ENCODE measurements at places on chromosomes 3 and 15.
A peak's percentile ranks its signal among the peaks of the same experiment; 100 is the strongest.

DNA sequence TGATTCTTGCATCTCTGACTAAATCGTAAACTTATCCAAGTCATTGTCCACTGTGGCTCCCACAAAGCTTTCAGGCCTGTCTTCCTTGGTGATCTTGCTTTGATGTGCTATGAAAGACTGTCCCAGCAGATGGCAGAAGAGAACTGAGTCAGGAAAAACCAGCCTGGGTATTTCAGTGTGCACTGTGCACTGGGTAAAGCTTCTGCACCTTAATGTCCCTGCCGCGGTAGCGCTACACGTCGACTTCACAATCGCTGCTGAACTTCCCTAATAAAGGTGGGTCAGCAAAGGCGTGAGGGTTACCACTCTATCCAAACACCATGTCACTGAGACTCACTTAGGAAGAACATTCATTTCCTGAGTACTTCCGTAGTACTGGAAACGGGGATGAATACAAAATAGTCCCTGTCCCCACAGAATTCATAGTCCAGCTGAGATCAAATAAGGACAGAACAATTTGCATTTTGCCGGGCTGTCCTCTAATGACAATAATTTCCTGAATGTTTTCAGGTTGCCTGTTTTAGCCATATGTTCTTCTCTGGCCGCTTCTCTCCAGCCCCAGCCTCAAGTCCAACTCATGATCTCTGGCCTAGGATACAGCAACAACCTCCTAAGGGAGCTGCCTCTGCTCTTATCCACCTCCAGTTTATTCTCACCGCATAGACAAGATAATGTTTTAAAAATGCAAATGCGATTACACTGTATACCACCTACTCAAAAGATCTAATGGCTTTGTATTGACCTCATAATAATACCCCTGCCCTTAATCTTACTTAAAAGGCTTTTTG lies 83.6 kb upstream of the AKAP13 start:
- DNase-seq: peak; percentile 53

DNA sequence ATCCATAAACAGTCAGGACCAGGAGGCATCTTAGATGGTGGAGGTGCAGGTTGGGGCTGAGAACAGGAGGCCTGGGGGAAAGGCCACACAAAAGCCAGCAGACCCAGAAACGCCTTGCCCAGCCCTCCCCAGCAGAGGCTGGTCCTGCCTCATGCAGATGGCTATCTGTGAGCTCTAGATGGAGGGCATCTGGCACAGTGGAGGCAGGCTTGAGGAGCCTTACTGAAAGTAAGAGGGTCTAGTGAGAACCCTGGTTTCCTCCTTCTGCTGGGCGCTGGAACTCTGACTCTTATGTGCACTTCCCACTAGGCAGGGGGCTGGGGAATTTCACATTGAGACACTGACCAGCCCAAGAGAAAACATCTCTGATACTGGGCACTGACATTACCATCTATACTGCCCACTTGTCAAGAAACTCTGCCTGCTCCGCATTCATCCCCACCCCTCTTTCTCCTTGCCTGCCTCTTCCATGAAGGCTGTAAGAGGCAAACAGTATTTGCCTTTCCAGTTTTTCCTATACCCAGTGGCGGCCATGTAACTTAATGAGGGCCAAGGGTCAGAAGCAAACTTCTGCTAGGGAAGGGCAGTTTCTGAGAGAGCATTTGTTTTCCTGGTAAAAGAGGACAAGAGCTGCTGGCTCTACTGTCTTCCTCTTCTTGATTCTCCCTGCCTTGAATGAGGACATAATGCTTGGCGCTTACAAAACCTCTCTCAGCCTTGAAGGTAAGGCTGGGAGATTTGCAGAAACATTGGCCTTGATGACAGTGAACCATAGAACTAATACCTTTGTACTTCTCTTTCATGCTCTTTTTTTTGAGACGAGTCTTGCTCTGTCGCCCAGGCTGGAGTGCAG lies 4.4 kb upstream of the SCN5A start:
- DNase-seq: no peak

GRCh38 chr3:156642750-156643728 lies 31.4 kb upstream of the TIPARP start:
- DNase-seq: no peak

DNA sequence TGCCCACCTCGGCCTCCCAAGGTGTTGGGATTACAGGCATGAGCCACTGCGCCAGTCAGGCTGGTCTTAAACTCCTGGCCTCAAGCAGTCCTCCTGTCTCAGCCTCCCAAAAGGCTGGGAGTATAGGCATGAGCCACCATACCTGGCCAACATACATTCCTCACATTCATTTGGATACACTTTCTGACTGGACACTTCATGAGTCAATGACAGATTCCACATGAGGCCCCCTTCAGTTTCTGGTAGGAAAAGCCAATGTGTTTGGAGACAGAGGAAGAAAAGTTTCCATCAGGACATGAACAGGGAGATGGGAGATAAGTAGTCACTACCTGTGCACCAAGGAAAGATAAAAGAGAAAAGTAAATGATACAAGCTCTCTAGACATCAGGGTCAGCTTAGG lies 49.4 kb upstream of the GSK3B start:
- DNase-seq: no peak

GRCh38 chr3:183984127-183984740 lies 33.5 kb downstream of the ABCC5 start:
- no peak for DNase-seq

GRCh38 chr15:25176991-25177954 lies 222.5 kb downstream of the SNRPN start:
- DNase-seq: no peak

GRCh38 chr3:45120359-45121158 lies 25.6 kb downstream of the CDCP1 start:
- DNase-seq: no peak

- DNase-seq: peak; percentile 12
Measured at GRCh38 chr3:33372218-33373081, 67.8 kb downstream of the UBP1 start.

DNA sequence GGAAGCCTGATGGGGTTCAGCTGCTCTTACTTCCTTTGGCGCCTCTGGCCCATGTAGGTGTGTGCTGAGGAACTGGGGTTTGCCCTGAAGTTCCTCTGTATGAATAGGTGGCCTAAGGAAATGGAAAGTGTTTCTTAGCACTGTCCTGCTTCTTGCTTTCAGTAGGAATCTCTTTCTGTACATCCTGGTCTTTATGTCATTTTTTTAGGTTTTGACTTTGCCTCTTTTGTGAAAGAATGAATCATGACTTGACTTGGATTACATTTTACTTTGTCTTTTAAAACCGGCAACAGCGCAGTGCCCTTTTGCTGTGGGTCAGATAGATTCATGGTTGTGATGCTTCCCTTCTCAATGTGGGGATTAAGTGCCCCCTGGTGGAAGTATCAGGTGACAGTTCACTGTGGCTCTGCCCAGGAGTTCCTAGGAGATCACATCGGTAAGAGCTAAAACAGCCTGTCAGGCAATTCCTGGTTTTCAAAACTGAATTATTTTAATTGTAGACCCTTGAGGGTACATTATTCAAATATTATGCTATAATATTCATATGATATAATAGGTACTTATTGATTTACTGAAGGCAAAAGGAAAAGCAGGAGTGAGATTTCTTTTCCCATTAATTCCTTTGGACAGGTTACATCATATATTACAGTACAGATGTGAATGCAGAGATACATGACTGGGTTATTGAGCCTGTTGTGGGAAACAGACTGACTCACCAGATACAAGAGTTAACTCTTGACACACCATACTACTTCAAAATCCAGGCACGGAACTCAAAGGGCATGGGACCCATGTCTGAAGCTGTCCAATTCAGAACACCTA lies 95.4 kb downstream of the HCN4 start:
- peak; percentile 54 for DNase-seq

GRCh38 chr3:107892955-107893624 lies 197.7 kb downstream of the CD47 start:
- DNase-seq: no peak

GRCh38 chr3:49924683-49925082 lies 4.9 kb downstream of the MON1A start:
- DNase-seq: no peak

- no peak for DNase-seq
Measured at GRCh38 chr15:77034695-77035489, 36.0 kb downstream of the TSPAN3 start.

DNA sequence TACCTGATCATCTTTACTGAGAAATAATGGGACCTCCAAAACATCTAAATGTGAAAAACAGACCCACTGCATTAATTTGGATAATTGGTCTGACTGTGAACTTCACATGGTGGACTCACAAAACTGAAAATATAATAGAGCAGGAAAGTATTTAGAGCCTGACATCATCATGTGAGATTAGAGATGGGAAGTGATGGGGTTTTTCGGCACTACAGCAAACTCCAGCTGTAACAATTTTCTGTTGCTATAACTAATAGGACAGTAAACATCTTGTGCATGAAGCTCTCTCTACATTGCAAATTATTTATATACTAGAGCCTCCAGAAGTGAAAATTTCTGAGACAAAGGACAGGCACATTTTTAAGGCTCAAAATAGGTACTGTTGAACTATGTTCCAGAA lies 32.2 kb downstream of the VEPH1 start:
- DNase-seq: no peak

GRCh38 chr3:179881791-179882190 lies 154.9 kb downstream of the PEX5L start:
- no peak for DNase-seq

DNA sequence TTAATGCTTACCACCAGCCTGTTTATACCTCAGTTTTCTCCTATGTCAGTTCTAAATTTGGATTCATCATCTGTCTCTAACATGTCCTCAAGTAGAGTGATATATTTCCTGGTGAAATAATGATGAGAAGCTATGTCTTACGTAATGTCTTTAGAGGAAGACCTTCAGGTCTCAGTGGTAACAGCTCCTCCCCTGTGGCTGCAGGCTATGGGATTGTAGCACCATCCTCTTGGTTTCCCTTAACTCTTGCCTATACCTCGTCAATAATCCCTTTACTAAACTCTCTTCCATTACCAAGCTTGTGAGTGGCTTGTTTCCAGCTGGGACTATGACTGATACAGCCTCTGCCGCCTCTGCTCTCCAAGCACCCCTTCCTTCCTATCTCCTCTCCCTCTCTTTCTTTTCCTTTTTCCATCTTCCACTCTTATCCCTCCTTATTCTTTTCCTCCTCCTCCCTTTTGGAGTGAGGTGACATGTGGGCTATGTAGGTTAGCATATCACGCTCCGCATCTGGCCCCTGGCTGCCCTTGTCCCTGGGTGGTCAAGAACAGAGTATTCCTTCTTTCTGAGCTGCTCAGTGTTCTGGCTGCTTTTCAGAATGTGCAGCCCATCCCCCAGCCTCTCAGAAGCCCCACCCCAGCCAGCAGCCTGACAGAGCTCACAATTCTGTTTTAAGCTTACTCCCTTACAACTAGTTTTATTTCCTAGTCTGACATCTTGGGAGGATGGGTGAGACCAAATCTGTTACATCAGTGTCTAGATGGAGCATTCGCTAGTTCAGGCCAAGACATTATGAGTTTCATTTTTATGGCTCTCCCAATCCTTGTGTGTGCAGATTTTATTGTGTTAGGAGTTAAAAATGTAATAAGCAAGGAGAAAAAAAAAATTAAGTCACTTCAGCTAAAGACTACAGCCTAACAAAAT lies 75.0 kb upstream of the RNU6-1 start:
- no peak for DNase-seq

GRCh38 chr3:120682095-120682681 lies at the start of gene HGD:
HGD (minus strand) TSS chr3:120682239; CDS start chr3:120682111, 128 bp downstream.
- DNase-seq: no peak

GRCh38 chr3:192039593-192039992 lies 578.6 kb downstream of the PYDC2 start:
- no peak for DNase-seq

DNA sequence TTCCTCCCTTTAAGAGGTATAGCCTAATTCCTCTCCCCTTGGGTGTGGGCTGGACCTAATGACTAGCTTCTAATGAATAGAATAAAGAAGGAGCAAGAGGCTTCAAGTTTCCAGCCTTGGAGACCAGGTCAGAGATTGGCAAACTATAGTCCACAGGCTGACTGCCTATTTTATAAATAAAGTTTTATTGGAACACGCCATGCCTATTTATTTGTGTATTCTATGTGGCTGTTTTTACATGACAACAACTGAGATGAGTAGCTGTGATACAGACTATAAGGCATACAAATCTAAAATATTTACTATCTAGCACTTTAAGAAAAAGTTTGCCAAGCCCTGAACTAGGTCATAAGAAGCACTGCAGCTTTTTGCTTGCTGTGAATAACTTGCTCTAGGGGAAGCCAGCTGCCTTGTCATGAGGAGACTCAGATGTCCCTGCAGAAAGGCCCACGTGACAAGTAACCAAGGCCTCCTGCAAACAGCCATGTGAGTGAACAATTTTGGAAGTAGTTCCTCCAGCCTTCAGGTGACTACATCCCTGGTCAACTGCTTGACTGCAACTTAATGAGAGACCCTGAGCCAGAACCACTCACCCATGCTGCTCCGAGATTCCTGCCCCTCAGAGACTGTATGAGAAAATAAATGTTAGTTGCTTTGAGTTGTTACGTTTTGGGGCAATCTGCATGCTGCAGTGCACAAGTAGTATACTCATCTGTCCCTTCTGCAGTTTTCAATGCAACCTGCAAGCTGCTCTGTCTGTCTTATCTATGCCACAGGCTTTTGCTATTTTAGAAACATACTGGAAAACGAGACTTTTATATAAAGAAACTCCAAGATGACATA lies 21.1 kb upstream of the MAP3K13 start:
- DNase-seq: no peak

- DNase-seq: no peak
Measured at GRCh38 chr15:75836959-75837334, 6.3 kb upstream of the UBE2Q2 start.

DNA sequence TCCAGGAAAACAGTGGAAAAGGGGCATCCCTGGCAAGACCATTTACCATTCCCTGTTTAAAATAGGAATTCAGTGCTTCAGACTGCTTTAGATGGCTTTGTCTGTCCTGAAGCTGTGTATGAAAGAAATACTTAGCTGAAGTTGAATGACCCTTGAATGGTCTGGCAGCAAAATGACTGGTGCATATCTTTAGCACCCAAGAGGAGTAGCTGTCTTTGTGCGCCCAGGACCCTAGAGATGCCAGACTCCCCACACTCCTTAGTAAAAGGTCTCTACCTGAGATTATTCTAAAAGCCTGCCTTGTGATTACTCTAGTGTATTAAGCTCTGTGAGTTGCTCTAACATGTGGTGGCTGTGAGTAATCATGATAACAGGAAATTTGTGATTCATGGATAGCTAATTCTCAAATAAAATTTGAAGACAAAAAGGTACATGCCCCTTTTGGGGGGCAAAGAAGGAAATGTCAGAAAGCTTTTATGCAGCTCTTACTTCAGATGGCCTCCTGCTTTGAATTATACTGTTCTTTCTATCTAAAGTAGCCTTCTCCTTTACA lies 3.2 kb downstream of the MAPKBP1 start:
- no peak for DNase-seq

Data from NCI-H1694 treated with DMSO at 0.1 percent for 48 hours (cell line).